ENCODE measurements at places on chromosomes 2 and 18.

DNA sequence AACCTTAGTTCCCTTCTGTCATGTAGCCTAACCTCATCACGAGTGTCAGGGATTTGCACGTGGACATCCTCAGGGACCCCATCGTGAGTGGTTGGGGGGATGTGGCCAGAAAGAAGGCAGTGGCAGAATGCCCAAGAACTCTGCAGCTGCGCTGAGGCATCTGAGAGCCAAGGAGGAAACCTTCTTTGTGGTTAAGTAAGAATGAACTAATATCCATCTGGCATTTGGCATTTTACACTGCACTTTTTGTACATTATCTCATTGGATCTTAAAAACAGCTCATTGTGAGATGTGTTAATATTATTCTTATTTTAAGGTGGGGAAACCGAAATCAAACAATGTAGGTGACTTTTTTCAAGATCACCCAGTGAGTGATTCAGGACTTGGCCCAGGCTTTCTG is 32.6 kb upstream of the APCDD1 start:
- peak; percentile 45 for DNase-seq

GRCh38 chr2:47295981-47296635 is 106.8 kb upstream of the MSH2 start:
- DNase-seq, result no peak

DNA sequence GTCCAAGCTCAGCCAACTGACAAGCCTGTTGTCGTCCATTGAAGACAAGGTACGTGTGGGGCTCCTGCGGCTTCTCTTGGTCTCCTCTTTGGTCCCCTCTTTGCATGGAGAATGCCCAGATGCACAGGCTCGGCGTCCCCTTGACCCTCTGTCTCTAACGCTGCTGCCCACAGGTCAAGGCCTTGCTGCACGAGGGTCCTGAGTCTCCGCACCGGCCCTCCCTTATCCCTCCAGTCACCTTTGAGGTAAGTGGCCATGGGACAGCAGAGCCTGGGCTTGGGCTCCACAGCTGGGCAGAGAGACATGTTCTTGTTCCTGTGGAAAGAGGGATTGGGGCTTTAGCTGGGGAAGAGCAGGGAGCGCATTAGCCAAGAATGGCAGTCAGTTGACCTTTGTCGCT is 86.1 kb downstream of the INPP5D start:
- no peak for DNase-seq

GRCh38 chr2:106189325-106189724 is 4.8 kb downstream of the UXS1 start:
- no peak for DNase-seq

- DNase-seq, result no peak
Observed at GRCh38 chr2:193303464-193303863, 1108.7 kb upstream of the TMEFF2 start.

DNA sequence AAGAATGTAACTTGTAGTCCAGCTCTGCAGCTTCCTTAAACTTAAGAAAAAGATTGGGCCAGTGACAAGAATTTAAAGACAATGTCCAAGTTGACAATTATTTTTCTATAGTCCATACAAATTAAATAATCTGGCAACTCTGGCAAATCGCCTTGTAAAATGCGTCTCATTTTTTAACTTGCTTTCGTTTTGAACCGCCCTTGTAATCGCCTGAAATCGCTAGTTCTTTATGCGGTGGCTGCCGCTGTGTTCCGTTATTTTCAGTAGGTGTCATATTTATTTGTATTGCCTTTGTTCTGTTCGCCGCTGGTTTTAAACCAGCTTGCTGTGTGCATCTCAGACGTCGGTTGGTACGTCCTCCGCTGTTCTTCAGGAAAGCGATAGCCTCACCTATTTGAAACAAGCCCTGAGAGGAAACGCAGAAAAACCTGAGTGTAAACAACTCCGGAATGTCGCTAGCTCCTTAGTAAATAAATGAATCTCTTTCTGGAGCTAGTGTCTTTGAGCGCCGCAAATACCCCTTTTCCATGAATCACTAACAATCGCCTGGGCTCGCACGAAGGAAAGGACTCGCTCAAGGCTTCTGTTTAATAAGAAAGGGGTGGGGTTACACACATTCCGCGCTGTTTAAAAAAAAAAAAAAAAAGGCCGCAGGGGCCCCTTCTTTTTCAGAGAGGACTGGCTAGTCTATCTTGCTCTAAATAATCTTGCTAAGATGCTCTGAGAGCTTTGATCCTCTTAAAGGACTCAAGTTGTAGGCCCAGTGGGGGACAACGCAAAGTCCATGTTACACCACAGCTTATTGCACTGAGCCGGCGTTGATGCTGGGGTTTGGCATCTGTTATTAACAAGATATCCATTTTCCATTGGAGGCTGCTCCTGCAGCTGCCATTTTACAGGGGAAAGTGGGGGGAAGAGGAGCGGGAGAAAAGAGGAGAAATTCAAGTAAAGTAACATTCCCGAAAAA is 3.0 kb downstream of the HOXD8 start:
- DNase-seq, result peak; percentile 68

- no peak for DNase-seq
Observed at GRCh38 chr18:39705362-39705761, 2139.8 kb upstream of the CELF4 start.
